ENCODE measurements at places on chromosomes 6 and 20.

- peak; percentile 21 for DNase-seq
Observed at GRCh38 chr20:24100370-24101011, 111.9 kb upstream of the GGTLC1 start.

GRCh38 chr20:15835811-15836210, 737.4 kb downstream of the KIF16B start:
- no peak for DNase-seq

- no peak for DNase-seq
Observed at GRCh38 chr20:62818592-62819493, 2.0 kb downstream of the COL9A3 start.

GRCh38 chr6:5046430-5046829, 38.7 kb upstream of the PPP1R3G start:
- no peak for DNase-seq

DNA sequence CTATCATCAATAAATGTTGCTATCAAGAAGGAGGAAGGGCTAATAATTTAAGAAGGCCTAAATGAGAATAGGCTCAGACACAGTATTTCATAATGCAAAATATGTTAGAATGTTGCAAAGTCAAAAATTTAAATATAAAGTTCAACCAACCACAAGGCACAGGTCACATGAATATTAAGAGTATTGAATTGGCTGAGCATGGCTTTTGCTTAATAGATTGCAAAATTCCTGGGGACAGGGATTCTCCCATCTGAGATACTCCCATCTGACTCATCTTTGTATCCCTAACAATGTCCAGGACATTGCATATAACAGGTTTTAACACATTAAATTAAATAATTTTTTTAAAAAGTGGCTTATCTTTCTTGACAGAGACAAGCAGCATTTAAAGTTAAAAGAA, 32.9 kb upstream of the UTRN start:
- DNase-seq: no peak

DNA sequence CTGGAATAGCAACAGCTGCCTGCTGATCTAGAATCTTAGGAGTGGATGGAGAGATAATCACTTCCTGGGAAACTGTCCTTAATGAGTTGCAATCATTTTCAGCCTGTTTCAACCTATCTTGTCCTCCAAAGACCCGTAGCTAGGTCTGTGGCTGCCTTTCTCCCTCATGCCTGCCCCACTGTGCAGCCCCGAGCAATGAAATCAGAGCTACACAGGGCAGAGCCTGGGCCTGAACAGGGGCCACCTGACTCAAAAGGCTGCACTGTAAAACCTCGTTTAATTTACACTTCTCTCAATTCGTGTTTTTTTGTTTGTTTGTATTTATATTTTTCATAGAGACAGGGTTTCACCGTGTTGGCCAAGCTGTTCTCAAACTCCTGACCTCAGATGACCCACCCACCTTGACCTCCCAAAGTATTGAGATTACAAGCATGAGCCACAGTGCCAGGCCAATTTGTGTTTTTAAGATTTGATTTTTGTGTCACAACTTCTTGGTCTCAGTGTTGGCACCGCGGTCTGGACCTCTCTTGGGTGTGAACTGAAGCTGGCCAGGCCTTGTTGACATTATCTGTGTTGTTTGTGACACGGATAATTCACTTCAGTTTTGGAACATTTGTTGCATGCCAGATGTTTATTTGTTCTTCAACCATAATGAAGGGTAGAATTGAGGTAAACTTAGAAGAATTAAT, 21.5 kb downstream of the GGTLC1 start:
- no peak for DNase-seq

DNA sequence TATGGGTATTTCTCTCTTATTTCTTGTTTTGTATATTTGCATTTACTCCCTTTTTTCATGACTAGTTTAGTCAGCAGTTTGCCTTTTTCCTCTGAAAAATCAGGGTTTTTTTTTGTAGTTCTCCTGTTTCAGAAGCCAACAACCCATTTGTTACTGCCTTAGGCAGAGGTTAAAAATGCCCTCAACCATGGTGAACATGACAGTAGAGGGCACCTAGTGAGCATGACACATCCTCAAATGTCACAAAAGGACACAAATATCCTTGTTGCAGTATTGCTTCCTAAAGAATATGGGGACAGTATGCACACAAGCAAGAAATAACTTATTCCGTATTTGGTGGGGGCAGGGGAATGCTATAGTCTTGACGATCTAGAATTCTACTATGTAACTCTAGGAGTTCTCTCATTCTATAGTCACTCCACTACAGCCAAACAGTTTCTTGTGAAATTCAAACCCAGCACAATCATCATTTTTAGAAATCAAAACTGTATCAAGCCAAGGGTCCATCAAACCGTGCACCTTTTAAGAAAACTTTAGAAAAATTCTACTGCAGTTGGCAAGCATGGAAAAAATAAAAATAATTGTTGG, 47.0 kb downstream of the GOPC start:
- no peak for DNase-seq

DNA sequence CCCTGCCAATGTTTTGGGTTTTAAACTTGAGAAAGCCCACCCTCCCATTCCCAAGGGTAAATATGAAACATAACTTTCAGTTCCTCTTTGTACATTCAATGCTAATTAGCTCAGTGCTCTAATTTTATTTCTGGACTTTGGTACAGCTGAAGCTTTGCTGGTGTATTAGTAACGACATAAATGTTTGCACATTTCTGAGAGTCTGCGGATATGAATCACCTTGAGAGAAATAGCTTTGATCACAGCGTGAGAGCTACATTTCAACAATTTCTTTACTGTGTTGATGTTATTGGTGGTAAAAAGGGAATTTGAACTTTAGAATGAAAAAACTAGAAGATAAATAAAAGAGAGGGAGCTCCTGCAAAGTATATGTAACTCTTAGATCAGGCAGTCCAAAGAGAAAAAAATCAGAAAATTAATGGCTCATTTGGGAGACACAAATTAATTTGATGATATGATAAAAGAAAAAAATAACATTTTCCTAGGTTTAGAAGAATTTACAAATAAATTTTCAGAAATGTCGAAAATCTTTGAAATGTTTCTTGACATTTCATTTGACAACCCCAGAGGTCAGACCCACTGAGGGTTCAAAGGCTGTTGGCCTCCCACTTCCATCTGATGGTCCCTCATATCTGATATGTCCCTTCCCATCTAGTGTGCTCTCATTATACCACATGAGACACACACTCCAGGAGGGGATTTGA, 38.5 kb upstream of the CAP2 start:
- DNase-seq: no peak

DNA sequence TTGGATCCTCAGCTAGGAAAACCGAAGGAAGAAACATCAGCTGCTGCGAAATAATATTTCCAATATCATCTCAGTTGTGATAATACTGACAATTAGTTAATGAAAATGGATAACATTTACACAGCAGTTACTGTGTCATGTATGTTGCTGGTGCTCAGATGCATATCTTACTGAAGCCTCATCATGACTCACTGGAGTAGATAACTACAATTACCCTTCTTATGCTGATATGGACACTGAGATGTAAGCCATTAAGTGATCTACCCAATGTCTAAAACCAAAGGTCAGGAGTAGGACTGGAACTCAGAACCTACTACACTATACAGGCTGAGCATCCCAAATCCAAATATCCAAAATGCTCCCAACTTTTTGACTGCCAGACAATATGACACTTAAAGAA, 54.7 kb upstream of the LYRM2 start:
- DNase-seq: no peak

DNA sequence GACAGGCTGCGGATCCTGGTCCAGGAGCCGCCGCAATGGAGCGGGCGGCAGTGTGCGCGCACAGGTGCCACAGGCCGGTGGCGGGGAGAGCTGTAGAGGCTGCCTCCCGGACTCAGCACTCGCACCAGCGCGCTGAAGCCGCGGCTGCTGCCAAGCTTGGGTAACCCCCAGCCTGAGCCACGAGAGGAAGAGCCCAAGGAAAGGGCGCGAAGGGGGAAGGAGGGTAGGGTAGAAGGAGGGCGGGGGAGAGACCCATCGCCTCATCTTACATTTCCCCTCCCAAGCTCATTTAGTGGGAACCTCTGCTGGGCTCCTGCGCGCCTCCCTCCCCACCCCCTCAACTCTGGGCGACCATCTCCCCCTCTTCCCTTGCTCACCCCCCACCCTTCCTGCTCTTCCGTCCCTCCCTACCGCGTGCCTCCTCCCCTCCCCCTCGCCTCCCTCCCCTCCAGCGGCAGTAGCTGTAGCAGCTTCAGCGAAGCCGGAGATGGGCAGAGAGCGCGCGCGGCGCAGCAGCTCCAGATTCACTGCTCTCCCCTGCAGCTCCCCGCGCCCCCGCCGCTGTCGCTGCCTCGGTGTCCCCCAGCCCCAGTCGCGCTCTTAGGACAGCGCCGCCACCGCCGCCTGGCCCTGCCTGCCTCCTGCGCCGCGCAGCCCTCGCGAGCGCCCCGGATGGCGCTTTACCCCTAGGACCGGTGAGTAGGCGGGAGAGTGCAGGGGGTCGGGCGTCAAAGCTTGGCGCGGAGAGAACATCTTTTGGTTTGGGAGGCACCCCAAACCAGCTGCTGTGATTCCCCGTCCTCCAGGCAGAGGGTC, at the start of gene FUT9:
TSS of gene FUT9 (plus strand) at position 457 of the 816 bp plus-strand sequence. CDS start 187,182 bp downstream, outside the sequence.
- DNase-seq: no peak

GRCh38 chr6:51283723-51284355, 465.2 kb downstream of the TFAP2B start:
- no peak for DNase-seq

GRCh38 chr6:44446626-44447300, 59.3 kb downstream of the CDC5L start:
- DNase-seq: no peak

DNA sequence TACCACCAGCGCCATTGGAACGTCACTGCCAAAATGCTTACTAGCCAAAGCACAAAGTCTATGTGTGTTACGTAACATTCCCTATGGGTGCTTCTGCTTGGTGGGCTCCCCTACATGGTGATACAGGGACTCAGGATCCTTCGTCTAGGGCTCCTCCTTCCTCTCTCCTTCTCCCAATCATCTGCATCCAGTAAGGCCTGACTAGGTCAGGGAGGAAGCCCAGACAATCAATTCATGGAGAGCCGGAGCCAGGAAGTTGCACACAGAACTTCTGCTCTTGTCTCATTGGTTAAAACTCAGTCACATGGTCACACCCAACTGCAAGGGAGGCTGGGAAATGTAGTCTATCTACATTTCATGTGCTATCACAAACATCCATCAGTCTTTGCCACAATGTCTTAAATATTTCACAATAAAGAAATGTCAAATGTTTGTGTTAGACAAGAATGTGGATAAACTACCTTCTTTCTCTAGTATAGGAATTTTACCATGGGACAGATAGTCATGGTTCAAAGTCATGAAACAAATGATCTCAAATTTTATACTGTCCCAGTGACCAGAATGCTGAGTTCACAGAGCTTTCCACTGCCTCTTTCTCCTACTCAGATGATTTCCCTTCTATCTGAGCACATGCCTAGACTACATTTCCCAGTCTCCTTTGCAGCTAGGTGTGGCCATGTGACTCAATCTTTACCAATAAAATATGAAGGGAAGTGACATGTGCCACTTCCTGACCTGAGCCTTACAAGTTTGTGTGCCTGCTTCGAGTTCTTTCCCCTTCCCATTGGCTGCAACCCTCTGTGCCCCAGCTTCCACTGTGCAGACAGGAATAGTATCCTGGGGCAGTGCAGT, 9.3 kb upstream of the KCNK15 start:
- DNase-seq: no peak

GRCh38 chr20:24868396-24868927, 80.6 kb upstream of the CST7 start:
- DNase-seq: no peak

DNA sequence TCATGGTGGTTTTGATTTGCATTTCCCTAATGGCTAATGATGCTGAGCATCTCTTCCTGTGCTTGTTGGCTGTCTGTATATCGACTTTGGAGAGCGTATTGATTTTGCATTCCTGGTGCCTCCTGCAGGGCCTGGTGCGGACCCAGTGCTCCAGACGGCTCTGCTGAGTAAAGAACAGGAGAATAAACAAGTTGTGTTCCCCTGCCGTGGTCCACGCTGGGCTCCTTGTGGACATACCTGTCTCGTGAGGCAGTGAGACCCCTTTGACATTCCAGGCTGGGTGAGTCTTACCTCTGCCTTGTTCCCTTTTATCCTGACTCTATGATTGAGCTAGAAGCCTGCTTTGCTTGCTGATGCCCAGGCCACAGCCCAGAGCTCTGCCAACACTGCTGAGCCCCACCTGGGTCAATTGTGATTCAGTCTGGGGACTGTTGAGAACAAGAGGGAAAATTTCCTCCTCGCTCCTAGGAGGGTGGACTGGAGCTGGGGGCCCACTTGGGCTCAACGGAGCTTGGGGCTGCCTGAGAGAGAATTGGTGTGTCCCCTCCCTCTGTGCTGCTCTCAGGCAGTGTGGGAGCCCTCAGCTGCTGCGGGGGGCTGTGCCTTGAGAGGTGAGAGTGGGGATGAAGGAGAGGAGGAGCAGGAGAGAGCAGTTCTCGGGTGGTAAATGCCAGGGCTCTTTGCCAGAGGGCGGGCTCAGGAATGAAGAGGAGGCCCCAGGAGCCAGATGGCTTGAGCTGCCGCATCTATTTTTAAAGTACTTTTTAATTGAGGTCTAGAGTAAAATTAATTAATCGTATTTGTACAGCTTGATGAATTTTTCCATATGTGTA, 43.7 kb upstream of the PMEPA1 start:
- no peak for DNase-seq

DNA sequence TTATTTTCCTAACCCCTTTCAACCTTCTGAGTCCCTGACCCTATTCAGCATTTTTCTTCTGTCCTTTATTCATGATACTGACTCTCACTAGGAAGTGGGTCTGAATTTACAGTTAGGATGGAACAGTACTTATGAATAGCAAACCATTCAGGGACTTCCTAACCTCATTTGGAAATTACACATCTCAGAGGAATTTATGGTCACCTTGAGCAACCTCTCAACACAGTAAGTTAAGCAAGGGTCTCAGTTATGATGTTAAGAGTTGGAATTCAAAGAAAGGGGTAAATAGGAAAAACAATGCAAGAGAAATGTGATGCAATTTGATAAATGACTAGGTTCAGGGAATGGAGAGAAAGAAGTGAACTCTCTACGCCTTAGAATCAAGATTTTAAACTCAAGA, 97.3 kb downstream of the GPR6 start:
- DNase-seq: no peak

DNA sequence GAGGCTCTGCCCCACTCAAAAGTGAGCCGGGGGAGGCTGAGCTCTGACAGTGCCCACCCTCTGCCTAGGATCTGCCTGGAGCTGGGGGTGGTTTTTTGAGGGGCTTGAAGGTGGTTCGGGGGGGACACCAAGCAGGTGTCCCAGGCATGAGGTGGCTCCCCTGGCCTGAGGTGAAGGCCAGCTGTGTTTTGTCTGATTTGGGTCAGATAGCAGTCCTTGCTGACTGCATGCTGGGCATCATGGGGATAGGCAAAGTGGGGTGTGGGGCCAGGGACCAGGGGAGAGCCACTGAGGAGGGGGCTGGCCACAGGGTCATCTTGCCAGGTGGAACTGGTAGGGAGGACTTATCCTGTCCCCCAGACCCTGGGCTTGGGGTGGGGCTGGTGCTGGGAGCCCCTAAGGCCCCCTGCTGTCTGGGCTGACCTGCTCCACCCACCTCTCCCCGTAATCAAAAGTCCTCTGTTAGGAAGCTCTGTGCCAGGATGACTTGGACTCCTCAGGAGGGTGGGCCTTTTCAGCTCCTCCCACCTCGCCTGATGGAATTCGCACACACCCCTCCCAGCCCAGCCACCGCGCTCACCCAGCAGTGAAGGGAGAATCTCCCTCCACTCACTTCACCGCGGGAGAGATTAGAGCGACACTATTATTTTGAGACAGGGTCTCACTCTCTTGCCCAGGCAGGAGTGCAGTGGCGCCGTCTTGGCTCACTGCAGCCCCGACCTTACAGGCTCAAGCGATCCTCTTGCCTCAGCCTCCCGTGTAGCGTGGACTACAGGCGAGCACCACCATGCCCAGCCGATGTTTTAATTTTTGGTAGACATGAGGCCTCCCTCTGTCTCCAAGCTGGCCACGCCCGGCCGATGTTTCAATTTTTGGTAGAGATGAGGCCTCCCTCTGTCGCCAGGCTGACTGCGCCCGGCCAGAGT, 1.5 kb upstream of the COL9A3 start:
- no peak for DNase-seq
